Activated T-cell treated with anti-CD3 and anti-CD28 coated beads, Interleukin-2, amount 50 U/mL, for 48 hours (primary cell): ENCODE measurements at places on chromosomes 4 and X.

DNA sequence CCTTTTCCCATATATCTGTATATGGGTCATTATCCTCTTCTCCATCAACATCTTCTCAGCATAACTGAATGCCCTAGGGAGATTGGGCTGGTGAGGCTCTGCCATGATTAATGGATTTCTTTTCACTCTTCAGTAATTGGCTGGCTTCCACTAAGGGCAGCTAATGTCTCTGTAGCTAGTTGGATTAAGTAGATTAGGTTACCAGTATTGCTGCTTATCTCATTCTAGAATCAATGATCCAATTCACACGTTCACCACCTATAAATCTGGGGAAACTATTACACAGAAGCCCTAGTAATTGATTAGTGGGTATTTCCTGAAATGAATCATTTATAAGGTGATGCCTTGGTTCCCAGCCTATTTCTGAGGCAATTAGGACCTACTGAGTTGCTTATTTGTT, 94.8 kb downstream of the KDR start:
- no peak for DNase-seq

DNA sequence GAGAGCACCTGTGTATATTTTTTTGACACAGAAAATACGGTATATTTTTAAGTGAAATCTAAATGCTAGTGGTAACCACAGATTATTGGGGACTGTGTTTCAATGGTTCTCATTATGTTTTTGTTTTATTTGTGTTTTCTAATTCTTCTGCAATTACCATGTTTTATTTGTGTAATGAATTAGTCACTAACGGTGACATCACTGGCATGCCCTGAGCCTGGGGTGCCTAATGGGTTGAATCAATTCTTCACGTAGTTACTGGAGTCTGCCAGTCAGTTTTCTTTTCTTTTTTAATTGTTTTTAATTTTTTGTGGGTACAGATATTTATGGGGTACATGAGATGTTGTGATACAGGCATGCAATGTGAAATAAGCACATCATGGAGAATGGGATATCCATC, 168.8 kb downstream of the RELL1 start:
- no peak for DNase-seq

- no peak for DNase-seq
Measured at GRCh38 chr4:80185787-80186548, 11.3 kb upstream of the PRDM8 start.

- no peak for DNase-seq
Measured at GRCh38 chr4:2406406-2406805, 12.0 kb downstream of the ZFYVE28 start.

- DNase-seq = no peak
Measured at GRCh38 chrX:119069128-119069527, 3.7 kb upstream of the CT47C1 start.

DNA sequence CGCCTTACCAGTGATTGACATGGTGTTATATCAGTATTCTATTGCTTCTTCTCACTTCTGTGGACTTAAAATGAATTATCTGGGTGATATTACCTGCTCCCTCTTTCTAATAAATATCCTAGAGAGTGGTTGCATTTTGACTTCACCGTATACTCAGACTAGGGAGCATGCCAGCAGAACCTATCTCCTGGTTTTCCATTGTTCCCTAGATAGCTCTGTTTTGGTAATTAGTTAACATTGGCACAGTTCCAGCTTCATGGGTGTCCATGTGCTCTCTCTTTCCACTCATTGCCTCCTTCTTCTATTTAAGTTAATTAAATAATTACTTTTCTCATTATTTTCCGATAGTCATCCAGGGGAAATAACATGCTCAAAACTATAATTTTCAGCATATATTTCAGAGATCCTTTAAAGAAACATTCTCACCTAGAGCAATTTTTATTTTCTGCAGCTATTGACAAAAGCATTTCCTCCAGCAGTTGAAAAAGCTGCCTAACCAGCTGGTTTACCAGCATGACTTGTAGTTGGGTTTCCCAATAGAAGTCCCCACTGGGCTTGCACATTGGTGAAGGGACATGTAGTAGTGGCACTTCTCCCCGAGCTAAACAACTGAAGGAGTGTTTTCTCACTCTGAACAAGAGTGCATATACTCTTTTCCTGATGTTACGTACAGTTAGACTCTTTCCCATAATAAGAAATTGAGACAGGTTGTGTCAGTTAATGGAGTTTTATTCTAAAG, 27.9 kb upstream of the PAPSS1 start:
- no peak for DNase-seq

DNA sequence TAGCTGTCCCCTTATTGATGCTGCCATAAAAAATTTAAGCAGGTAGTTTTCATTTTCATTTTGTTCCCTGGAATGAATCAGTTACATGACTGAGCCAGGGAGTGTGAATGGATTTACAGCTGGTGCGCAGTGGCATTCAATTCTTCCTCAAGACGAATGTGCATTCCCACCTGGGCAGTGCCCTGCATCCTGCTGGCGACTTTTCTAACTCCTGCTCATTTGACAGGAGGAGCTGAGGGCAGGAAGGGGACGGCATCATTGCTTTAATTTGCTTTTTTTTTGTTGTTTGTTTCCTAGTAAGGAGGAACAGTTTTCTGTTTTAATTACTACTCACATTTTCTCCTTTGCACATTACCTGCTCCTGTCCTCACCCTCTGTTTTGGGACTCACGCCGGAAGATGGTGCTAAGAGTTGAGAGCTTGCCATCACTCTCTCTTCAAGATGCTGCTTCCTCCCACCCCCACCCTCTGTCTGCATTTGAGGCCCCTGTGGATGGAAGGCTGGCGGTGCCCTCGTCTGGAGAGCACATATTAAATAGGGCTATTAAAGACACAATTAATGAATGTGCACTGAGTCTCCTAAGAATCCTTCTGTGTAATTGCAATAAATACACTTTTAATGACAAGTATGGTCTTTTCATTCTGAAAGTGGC, 35.8 kb downstream of the PSAPL1 start:
- no peak for DNase-seq

DNA sequence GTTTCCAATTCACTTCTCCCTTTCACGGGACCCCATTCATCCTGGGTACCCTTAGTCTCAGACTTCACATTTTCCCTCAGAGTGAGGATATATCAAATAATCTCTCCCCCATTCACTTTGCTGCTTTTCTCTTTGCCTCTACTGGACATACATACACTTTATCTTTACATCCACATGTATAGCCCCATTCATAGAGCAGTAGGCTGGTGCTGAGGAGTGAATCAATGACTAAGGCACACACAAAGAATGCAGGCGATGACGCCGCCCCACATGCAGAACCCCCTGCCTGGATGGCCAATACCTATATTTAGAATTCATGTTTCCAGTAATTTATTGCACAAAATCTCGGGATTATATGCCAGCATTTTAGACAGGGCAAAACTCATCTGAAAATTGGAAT, 554.3 kb upstream of the TENM3 start:
- DNase-seq = no peak

- no peak for DNase-seq
Measured at GRCh38 chr4:124065936-124066335, 646.6 kb downstream of the ANKRD50 start.

DNA sequence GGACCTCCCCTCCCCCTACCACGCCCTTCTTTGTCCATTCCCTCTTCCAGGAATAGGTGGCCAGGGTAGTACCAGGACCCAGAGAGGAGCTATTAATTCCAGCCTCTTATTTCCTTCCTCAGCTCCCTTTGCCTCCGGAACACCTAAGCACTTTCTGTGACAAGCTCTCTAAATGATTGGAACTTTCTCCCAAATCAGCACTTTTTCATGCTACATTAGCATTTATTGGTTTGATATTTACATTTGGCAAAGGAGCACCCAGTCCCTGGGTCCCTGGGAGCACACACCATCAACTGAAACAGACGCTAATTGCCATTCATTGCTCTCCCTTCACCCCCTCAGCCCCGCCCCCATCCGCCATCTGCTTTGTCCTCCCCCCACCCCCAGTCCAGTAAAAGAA, 182.0 kb upstream of the BCOR start:
- DNase-seq = no peak

DNA sequence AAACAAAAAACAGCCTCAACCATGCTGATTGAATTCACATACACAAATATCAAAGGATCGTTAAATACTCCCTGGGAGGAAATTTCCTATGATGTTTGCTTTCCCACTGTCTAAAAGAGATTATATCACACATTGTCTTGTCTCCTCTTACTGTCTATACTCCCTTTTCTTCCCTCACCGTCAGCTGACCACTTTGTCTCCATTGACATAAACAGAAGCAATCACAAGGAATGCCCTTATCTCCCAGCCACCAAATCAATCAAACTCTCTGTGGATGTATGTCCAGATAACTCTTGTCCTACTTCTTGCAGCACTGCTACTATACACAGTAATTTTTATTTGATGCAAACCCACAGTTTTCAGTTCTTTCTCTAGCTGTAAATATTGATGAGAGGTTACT, 12.2 kb upstream of the NUDT9 start:
- DNase-seq = no peak

DNA sequence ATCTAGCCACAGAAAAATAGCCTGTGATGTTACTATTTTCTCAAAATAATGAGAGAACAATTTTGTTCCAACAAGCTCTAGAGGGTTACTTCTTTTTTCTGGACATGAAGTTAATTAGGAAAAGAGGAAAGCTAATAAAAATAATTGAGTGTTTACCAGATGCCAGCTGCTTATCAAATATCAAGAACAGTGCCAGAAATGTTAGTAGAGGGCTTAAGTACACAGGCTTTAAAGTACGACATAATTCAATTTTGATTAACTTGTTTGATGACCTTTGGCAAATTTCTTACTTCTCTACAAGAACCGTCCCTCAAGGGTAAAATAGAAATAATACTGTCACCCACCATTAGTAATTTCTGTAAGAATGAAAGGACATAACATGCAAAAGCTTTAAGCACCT, 977.0 kb downstream of the FSTL5 start:
- no peak for DNase-seq

GRCh38 chrX:70411475-70411874, 11.6 kb upstream of the GDPD2 start:
- no peak for DNase-seq

- no peak for DNase-seq
Measured at GRCh38 chr4:150002561-150002960, 75.7 kb upstream of the DCLK2 start.

DNA sequence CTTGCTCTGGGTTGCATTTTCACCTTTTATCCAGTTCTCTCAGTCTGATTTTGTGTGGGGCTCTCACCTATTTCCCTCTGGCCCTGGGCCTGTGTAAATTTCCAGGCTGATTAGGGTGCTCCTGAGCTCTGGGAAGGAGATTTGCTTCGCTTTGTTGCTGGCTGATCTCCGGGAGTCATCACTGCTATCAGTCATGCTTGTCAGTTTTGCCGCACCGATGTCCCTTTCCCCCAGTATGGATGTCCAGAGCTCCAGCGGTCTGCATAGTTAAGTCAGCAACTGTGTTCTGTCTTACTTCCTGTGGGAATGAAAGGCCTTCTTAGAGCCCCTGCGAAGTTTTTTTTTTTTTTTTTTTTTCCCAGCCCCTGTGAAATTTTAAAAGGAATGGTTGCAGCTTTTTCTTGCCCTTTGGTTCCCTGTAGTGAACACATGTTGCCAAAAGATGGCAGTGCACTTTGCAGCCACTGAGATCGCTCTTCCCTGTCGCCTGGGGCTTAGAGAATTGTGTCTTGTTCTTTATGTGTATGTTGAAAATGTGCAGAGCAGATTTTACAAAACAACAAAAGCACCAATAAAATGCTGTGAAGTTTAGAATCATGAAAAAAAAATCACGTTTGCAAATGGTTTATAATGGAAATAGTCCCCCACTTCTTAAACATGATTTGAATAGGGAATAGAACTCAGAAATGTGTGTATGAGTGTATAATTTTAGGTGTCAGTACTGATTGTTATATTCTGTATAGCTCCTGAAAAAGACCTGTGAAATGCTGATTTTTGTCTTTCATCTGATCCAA, 109.1 kb upstream of the SLC4A4 start:
- no peak for DNase-seq

DNA sequence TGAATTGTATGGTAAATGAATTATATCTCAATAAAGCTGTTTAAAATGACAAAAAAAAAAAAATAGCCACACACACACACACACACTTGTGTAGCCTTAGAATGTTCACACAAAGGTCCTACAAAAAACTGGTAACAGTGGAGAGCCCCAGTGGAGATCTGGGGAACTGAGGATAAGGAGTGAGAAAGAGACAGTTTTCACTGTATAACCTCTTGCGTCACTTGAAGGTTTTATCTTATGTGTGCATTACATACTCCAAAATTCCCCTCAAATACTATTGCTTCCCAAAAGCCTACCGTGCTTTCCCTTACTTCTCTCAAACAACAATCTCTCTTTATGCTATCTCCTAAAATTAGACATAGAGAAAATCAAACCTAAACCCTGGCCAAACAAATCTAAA, 67.8 kb downstream of the SMC1A start:
- DNase-seq = no peak

- no peak for DNase-seq
Measured at GRCh38 chr4:75834772-75835154, 67.5 kb downstream of the PPEF2 start.
